ENCODE measurements at places on chromosomes 16 and 17. TPM values are rescaled to one million over a fixed set of nuclear protein-coding genes. Genes with fewer than 3 reads are reported as not detected.

GRCh38 chr17:78598013-78598471, 20.8 kb upstream of the DNAH17 start:
- no peaks in the 10 kb centered on the region for H3K4me1 ChIP-seq
- H3K27ac ChIP-seq: no peak overlapping the region
- H3K36me3 ChIP-seq: no peaks in the 10 kb centered on the region
- no peak overlapping the region for H3K4me3 ChIP-seq
- H3K27me3 ChIP-seq: no peaks in the 10 kb centered on the region
- DNase-seq: no peak

DNA sequence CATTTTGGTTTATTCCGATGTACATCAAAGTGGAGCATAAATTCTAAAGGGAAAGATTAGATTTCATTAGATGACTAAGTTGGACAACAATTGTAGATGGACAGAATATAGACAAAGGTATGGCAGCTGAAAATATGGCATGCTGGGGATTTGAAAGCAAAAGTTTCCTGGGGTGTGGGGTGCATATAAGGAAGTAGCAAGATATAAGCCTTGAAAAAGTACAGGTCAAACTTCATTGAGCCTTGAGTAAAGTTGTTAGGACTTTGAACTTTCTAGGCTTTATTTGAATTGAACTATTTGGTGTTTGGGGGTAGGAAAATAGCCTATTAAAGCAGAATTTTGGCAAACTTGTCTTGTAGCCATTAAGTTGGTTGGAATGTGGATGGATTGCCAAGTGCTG, 75.8 kb upstream of the KCNJ16 start:
- no peaks in the 10 kb centered on the region for H3K36me3 ChIP-seq
- H3K27ac ChIP-seq: no peak overlapping the region
- no peaks in the 10 kb centered on the region for H3K27me3 ChIP-seq
- H3K4me1 ChIP-seq: no peaks in the 10 kb centered on the region
- DNase-seq: no peak
- no peak overlapping the region for H3K4me3 ChIP-seq

- no peak for DNase-seq
- no peak overlapping the region for H3K4me3 ChIP-seq
- H3K36me3 ChIP-seq: no peaks in the 10 kb centered on the region
Observed at GRCh38 chr17:63232565-63233310, 213.4 kb downstream of the CYB561 start.

DNA sequence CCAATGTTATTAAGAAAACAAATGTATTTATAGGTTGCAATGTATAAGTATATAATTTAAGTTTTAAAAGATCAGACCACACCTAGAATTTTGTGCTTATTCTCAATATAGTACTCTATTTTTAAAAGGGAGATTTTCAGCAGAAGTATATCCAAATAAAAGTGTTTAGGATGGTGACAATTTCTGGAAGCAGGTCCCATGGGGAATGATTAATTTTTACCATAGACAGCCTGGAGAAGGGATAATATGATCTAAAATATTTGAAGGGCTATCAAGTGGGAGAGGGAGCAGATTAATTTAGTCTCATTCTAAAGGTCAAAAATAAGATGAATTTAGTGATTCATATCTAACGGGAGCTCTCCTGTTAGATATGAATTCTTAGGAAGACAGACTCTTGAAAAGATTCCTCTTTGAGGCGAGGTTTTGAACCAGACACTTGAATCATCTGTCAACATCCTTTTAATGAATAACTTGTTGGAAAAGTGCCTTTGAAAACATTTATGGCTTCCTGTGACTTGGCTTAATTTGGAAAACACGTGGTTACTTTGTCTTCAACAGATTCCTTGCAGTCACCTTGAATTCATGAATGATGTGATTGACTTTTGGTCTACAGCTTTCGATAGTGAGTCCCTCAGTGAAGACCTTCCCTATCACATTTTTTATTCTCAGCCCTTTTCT, 29.3 kb upstream of the SMIM36 start:
- no peak overlapping the region for H3K27ac ChIP-seq
- H3K36me3 ChIP-seq: no peaks in the 10 kb centered on the region
- DNase-seq: no peak
- no peaks in the 10 kb centered on the region for H3K4me1 ChIP-seq
- H3K27me3 ChIP-seq: no peaks in the 10 kb centered on the region

The TRAF4 gene
- 6.7 TPM for total RNA-seq

The KRT39 gene
- not detected for total RNA-seq

The SNAI3 gene
- total RNA-seq: 1.6 TPM

DNA sequence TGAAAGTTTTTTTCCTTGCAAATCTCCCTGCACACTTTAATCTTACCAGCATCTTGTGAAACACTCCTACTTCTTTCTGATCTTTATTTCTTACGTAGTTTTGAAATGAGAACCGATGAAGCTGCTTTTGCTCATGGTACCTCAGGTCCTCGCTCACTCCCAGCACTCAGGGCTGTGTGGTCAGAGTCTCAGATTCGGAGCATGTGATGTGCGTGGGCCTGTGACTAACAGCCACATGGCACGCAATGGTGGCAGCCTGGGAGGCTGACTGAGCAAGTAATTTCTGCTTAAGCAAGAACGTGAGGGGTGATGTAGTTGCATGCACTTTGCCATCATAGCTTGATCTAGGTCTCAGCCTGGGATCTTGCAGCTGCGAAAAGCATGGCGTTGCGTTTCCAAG, 624.3 kb downstream of the MAF start:
- no peak overlapping the region for H3K4me3 ChIP-seq
- no peak for DNase-seq
- H3K4me1 ChIP-seq: no peaks in the 10 kb centered on the region
- no peak overlapping the region for H3K27ac ChIP-seq

DNA sequence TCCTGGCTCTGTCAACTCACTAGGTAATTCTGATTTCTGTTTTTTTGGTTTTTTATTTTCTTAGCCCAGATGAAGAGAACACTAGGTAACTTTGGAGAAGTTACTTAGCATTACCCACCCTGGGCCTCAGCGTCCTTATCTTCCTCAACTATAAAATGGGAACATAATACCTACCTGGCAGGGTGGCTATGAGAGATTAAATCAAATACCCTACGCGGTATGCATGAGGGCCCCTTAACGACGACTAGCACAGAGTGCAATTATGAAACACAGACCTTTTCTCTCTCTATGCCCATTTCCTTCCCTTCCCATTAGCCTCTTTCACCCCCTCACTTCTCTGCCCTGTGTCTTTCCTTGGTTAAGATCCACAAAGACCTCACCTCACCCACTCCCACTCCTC, 11.1 kb downstream of the XPO6 start:
- no peak overlapping the region for H3K4me3 ChIP-seq
- no peak for DNase-seq
- H3K27me3 ChIP-seq: no peaks in the 10 kb centered on the region
- peaks cover 18% of the 10 kb centered on the region for H3K36me3 ChIP-seq
- peaks cover 14% of the 10 kb centered on the region for H3K4me1 ChIP-seq

DNA sequence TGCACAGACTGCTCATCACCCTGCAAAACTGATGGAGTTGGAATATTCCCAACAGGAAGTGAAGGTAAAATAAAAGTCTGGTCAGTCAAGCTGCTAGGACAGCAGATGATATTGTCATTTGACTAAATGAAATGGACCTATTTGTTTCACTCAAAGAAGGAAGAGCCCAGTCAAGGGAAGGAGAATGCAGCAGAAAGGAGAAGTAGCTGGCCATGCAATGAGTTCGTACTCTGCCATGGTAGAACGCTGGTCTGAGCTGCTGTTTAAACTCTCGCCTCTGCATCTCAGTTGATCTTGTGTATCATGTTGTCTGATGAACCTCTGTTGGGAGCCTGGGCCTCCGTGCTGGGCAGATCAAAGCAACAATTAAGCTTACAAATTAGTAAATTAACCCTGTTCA, 15.6 kb upstream of the YPEL2 start:
- H3K4me3 ChIP-seq: no peak overlapping the region
- no peak for DNase-seq
- no peaks in the 10 kb centered on the region for H3K27me3 ChIP-seq
- no peaks in the 10 kb centered on the region for H3K4me1 ChIP-seq

The CD300E gene
- 0.52 TPM for total RNA-seq
